ENCODE measurements at places on chromosomes 11 and 22.

DNA sequence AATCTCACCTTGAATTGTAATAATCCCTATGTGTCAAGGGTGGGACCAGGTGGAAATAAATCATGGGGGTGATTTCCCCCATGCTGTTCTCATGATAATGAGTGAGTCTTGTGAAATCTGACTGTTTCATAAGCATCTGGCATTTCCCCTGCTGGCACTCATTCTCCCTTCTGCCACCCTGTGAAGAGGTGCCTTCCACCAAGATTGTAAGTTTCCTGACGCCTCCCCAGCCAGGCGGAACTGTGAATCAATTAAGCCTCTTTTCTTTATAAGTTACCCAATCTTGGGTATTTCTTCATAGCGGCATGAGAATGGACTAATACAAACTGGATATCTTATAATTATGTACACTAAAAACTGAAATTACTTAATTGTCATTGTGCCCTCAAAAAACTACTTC is 189.2 kb upstream of the API5 start:
- no peak for DNase-seq

DNA sequence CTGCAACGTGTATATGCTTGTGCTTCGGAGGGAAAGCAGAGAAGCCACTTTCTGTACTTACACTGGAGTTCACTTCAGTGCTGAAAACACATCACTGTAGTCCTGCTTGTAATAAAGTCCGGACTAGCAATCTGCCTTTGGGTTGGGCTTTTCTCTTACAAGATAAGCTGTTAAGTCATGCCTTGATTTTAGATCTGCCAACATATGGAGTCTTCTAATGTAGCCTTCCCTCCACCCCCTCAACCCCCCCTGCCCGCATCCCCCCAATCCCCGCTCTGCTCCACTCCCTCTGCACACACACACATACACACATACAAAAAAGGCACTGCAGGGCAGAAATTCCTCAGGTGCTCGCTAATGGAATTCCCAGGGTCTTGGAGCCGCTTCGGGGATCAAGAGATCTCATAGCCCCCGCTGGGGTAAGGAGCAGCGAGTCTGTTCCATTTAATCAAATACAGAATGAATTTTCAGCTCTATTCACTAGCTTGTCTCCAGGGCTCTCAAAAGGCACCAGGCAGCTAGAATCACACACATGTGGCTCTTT is 3.4 kb downstream of the CDON start:
- no peak for DNase-seq

DNA sequence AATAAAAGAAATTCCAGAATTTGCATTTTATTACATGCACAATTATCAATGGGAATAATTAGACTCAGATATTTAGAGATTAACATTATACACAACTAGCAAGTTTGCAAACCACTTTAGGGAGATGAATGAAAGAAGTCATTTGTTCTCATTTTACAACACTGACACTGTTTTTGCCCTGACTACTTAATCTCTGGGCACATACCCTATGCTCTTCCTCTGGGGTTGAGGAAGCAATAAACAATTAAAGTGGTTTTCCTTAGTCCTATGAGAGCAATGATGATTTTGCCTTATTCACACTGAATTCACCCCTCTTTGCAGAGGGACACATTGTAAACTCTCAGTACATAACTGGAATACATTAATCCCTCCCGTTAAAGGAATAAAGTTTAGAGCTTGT is 72.7 kb downstream of the TRPC6 start:
- DNase-seq = no peak

DNA sequence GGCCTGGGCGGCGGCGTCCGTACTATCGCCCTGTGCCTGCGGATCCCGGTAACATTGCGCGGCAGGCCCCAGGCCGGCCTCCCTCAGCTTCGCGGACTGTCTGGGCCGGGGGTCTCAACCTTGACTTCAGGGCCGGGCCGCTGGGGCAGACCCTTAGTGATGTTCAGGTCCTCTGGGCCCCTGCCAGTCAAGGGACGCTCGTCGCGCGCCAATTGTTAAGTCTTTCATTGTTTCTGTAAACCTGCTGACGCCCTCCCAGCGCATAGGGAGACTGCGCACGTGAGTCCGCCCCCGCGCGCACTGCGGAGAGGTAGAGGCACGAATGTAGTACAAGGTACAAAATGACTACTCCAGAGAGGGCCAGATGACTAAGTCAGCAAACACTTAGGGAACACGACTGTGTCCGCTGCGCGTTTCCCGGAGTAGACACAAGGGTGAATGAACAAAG is 451 bp upstream of the HDHD5 start:
- peak; percentile 30 for DNase-seq

DNA sequence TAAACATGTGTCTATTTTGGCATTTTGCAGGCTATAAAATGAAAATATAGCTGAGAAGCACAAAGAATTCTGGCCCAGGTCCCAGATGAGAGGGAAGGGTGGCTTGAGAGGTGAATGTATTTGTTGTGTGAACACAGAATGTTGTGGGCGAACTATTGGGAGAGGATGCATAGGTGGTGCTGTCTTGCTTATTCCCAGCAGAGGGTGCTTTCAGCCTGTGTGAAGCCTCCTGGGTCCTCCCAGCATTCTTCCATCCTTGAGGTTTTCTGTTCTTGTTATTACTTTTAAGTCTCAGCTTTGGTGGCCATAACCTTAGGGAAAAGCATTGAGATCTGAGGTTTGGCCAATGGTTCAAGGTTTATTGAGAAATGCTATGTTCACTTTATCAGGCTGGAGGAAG is 108.7 kb upstream of the SNX19 start:
- DNase-seq = no peak

- DNase-seq = no peak
Observed at GRCh38 chr11:112903340-112903739, 57.9 kb upstream of the NCAM1 start.

DNA sequence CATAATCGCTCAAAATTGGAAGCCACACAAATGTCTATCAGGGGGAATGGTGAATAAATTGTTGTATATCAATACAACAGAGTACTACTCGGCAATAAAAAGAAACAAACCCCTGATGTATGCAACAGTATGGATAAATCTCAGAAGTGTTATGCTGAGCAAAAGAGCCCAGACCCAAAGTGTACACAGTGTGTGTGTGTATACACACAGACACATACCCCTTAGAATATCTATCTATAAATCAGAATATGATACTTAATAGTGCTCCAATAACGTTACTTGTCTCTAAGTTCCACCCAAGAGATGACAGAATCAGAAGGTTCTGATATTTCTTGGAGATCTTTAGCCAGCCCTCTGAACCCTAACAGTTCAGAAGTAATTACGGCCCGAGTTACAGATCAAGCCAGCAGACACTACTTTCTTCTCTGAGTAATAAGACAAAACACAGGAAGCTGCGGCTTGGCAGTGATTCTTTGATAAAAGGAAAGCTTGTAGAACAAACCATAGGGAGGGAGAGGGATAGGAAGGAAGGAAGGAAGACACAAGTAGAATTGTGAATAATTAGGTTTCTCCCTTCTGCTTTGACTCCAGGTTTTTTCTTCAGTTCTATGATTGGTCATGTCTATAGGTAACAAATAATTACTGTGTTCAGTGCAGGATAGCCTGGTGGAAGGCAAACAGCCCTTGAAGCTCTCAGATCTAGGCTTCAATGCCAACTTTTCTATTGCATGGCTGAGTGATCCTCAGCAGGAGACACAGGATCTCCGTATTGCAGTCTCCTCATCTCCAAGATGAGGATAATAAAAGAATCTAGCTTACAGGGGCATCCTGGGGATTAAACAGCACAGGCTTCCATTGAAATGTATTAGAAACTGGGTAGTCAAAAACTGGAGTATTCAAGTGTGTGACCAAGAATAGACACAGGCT is 75.6 kb upstream of the TEAD1 start:
- DNase-seq = no peak

DNA sequence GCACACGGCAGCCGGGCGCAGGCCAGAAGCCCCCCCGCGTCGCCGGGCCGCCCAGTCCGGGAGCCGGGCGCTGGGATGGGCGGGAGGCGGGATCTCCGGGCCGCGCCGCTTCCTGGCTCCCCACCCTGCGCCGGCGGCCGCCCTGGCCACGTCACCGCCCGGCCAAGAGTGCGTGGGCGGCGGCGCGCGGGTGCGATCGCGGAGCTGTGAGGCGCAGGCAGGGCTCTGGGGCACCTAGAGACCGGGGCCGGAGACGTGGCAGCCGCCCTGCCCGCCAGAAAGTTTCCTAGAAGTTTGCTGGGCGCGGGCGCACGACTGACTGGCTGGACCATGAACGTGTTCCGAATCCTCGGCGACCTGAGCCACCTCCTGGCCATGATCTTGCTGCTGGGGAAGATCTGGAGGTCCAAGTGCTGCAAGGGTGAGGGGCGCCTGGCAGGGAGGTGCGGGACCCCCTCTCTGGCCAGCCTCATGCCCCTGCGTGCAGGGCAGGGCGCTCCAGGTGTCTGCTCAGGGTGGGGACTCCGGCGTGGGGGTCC is at the start of gene KDELR3:
KDELR3 (plus strand) TSS at position 193 of the 539 bp plus-strand sequence; CDS start at position 331, 138 bp downstream.
- DNase-seq = no peak

DNA sequence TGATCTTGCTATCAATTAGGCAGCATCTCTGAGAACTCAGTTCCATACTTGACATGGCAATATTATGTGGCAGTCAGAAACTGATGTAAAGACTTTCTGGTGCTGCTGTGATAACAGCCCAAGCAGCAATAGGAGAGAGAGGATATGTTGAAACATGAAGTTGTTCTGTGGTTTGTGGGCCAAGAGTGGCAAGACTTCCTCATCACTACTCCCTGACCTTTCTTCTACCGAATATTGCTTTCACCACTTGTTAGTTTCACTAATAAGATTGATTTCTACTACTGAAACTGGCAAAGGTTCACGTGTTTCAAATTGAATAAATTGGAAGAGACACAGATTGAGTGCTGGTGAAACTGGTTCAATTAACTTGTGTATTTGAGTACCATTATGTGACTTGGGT is 852.6 kb upstream of the RAG2 start:
- DNase-seq = no peak

DNA sequence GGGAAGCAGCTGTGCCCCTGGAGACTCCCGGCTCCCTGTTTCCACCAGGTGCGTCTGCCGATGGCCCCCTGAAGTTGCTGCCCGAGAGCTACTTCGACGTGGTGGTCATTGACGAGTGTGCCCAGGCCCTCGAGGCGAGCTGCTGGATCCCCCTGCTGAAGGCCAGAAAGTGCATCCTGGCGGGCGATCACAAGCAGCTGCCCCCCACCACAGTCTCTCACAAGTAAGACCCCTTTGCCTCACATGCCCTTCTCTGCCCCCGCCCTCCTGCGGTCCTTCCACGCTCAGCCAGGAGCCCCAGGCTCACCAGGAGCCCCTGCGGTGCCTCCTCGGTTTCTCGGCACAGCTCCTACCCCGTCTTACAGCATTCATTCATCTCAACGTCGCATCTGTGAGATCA is 25.4 kb downstream of the IGHMBP2 start:
- no peak for DNase-seq

DNA sequence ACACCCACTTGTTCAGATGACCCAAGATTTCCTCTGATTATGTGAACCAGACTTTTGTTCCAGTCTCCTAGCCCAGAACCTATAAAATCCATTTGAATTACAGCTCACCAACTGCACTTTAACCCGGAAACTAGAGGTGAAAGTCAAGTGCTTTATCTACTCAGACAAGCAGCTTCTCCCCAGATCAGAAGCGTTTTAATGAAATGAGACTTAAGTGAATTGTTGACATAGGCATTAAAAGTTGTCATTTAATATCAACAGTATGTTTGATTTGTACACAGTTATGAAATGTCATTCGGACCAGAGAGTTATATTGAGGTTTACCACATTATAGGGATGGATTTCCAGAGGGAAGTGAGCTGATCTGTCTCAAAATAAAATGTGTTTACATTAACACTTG is 52.0 kb downstream of the CADM1 start:
- no peak for DNase-seq

- DNase-seq = no peak
Observed at GRCh38 chr11:118306556-118306955, 2.0 kb downstream of the CD3E start.

GRCh38 chr11:65224930-65225278 is 36.9 kb upstream of the POLA2 start:
- no peak for DNase-seq

DNA sequence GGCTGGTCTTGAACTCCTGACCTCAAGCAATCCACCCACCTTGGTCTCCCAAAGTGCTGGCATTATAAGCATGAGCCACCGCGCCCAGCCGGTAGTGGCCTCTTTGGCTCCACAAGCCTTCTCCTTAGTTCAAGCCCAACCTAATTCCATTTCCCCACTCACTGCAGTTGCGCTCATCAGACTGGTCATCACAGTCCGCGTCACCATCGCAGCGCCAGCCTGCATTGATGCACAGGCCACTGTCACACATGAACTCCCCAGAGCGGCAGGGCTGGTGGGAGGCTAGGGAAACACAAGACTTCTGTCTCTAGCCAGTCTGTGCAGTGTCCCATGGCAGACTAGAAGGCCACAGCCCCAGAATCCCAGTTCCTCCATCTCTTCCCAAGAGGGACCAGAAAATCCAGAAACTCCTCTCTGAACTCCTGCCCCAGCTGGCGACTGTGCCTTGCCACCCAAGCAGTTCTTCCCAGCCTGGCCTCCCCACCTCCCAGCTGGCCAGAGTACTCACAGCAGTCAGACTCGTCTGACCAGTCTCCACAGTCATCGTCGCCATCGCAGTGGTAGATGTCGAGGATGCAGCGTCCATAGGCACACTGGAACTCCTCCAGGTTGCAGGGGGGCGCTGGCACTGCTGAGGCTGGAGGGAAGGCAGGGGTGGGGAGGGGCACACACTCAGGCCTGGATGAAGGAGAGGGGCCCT is 19.8 kb downstream of the LRP4 start:
- no peak for DNase-seq

- DNase-seq = no peak
Observed at GRCh38 chr11:1301220-1302000, 8.0 kb downstream of the TOLLIP start.

DNA sequence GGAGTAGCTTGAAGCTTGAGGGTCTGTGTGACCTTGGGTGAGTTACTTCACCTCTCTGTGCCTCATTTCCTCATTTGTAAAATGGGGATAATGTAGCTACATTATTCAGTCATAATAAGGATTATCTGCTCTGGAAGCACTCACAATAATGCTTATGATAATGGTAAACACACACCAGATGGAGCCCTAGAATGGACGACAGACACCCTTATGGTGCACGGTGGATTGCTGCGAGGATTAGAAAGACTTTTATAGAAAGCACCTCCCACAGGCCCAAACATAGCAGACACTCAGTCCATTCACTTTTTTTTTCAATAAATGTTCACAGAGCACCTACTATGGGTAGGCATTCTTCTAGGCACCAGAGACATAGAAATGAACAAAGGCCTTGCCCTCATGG is 53.8 kb downstream of the LARGE1 start:
- DNase-seq = no peak

GRCh38 chr11:10302744-10303557 is 1.9 kb upstream of the ADM start:
- DNase-seq = no peak

DNA sequence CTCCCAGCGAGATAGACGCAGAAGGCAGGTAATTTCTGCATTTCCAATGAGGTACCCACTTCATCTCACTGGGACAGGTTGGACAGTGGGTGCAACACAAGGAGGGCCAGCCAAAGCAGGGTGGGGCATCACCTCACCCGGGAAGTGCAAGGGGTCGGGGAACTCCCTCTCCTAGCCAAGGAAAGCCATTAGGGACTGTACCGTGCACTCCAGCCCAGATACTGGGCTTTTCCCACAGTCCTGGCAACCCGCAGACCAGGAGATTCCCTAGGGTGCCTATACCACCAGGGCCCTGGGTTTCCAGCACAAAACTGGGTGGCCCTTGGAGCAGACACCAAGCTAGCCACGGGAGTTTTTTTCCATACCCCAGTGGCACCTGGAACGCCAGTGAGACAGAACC is 17.2 kb downstream of the TRPC6 start:
- no peak for DNase-seq
